ENCODE measurements at places on chromosomes 13 and 19.

GRCh38 chr19:32396046-32396652 is 9.4 kb upstream of the DPY19L3 start:
- DNase-seq = peak; percentile 49

DNA sequence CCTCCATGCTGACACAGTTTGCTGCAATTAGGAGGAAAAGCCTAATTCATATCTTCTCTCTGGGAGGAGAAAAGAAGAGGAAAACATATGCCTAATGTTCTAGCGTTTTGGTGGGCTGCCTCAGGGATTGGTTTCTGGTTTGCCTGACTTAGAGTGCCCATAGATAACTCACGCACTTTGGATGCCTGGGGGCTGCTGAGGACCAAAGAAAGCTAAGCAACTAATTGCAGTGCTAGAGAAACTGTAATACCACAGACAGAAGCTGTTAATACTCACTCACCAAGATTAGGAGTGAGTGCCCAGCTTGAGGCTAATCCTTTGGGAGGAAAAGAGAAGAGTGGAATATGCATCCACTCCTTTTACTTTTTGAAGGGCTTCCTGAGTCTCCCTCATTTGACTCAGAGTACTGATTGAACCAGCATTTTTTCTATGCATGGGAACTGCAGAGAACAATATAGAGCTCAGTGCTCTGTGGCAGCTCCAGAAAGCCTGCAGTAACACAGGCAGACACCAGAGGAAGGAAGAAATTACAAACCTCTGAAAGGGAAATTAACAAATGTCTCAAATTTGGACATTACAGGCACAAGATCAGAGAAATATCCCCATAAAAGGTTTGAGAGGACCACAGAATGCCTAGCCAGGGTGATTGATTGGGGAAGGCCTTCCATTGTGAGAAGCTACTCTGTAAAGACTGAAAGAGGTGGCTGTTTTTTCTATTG is 666.4 kb downstream of the OLFM4 start:
- no peak for DNase-seq

DNA sequence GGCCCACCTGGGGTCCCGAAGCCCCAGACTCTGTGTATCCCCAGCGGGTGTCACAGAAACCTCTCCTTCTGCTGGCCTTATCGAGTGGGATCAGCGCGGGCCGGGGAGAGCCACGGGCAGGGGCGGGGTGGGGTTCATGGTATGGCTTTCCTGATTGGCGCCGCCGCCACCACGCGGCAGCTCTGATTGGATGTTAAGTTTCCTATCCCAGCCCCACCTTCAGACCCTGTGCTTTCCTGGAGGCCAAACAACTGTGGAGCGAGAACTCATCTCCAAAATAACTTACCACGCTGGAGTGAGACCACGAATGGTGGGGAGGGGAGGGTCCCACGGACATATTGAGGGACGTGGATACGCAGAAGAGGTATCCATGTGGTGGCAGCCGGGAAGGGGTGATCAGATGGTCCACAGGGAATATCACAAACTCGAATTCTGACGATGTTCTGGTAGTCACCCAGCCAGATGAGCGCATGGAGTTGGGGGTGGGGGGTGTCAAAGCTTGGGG is 1.0 kb upstream of the ICAM5 start:
- DNase-seq = peak; percentile 69

- no peak for DNase-seq
Observed at GRCh38 chr13:86909318-86909717, 761.9 kb upstream of the SLITRK5 start.

GRCh38 chr13:20193907-20194631 is 1.3 kb upstream of the GJB2 start:
- DNase-seq = no peak

DNA sequence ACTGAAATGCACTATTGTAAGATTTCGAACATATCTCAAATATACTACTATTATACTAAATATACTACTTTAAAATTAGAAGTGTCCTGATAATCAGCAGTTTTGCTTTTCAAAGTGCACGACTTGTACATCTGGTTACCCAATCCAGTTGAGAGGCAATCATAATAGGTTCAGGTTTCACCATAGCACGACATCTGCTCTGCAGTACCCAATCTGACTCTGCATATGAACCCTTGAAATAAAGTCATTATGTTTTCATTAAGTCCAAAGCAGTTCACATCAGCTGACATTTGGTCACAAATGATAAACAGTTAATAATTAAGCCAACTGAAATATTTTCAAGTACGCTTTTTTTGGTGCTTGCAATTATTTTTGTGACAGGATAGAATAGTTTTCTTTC is 90.6 kb downstream of the PCDH9 start:
- DNase-seq = peak; percentile 48

- DNase-seq = peak; percentile 92
Observed at GRCh38 chr13:51643882-51644281, 59.6 kb downstream of the WDFY2 start.

- no peak for DNase-seq
Observed at GRCh38 chr13:65746406-65746921, 1483.7 kb downstream of the PCDH9 start.

DNA sequence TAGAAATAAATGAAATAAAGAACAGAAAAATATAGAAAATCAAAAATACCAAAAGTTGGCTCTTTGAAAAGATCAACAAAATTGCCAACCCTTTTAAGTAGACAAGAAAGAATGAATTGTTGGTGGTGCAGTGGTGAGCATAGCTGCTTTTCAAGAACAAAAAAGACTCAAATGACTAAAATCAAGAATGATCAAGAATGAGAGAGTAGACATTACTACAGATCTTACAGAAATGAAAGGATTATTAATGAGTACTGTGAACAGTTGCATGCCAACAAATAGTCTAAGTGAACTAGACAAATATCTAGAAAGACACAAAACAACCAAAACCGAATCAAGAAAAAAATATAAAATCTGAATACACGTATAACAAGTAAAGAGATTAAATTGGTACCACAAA is 53.9 kb downstream of the FNDC3A start:
- no peak for DNase-seq

DNA sequence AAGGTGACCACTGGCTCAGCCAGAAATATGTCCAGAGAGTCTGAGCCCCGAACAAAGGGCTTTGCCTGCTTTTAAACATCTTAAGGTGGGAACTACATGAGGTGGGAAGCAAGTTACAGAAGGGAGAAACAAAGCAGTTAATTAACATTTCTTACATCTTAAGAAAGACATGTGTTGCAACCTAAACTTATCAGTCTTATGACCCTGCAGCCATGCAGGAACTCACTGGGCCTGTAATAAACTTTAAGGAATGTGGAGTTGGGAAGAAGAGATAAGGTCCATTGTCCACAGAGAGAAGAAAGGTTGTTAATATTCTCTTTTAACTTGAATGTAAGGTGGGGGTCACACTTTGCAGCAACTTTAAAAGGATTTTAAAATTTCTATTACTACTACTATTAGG is 46.8 kb upstream of the CYP2A7 start:
- DNase-seq = no peak

- DNase-seq = peak; percentile 84
Observed at GRCh38 chr19:40687525-40688016, 2.9 kb downstream of the NUMBL start.

DNA sequence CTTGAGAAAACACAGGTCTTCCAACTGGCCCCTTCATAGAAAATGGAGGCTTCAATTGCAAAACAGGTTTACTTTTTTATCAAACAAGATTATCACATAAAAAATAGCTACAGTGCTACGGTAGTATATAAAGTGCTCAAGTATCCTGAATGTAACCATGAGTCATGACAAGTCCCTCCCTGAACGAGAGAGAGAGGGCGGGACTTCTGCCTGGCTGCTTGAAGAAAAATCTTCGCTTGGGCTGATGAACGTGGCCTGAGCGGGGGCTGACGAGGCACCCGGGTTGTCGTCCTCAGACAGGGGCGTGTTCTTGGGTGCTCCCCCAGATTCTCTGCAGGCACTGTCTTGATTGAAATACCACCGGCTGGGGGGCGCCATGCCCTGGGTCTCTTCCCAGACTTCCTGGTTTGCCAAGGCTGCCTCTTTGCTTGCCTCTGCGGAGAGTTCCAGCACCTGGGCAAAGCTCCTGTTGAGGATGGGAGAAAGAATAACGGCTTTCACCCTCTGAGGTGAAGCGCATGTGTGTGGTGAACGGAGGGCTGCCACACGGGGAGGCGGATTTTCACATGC is 23.2 kb upstream of the CPAMD8 start:
- DNase-seq = peak; percentile 40

GRCh38 chr13:42740753-42741152 is 40.6 kb upstream of the FAM216B start:
- DNase-seq = no peak

DNA sequence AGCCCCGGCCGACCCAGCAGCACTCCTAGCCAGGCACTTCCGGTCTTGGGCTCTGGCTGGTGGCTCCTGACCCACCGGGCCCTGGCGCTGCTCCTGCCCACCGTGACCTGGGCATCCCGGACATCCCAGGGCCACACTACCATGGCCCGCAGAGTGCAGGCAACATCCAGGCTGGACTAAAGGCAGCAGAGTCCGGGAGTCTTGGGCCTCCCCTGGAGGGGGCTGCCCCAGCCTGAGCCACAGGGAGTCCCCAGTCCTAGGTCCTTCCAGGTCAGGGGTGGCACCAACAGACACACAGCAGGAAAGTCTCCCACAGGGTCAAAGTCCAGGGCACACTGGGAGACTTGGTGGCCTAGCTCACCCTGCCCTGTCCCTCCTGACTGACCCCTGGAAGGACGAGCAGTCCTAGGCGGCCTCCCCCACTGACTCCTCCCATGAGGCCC is 10.8 kb downstream of the LSM4 start:
- no peak for DNase-seq

DNA sequence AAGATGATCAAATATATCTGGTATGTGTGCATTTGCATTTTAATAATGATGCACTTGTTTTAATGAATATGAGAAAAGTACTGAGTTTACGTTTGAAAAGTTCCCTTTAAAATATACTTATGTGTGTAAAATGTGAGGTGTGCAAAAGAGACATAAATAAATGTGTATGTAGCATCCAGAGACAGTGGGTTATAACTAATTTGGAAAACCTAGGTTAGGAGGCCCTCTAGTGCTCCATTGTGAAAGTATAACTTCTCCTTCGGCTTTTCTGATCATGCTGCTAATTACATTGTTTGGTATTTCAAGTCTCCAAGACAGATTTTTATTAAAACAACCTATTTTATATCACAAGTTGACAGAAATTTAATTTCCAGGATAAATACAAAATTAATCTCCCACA is 30.1 kb downstream of the SCEL start:
- peak; percentile 58 for DNase-seq

- no peak for DNase-seq
Observed at GRCh38 chr19:5108123-5108596, 139.2 kb downstream of the KDM4B start.

DNA sequence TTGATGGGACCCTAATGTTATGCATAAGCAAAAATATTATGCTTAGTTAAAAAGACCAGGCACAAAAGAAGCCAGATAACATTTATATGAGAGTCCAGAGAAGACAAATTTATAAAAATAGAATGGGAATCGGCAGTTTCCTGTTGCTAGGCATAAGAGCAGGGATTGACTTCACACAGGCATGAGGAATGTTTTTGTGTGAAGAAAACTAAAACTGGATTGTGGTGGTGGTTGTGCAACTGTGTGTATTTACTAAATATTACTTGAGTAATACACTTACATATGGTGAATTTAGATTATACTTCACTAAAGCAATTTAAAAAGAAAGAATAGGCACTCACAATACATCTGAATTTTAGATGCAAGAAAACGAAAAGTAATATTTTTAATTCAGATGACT is 108.3 kb downstream of the SLITRK1 start:
- peak; percentile 5 for DNase-seq

DNA sequence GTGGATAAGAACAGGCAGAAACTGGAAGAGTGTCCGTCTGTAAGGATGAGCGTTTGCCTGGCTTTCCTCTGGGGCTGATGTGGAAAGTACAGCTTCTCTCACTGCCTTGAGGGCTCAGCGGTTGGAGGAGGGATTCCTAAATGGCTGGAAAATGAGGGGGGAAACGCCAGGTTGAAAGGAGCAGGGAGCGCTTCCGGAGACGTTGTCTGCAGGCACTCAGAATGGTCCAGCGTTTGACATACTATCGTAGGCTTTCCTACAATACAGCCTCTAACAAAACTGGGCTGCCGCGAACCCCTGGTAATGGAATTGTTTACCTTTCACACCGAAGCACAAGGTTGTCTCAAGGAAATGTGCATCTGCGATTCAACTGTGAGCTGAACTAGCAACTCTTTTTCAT is 39.9 kb downstream of the MRPL57 start:
- peak; percentile 8 for DNase-seq

GRCh38 chr19:10133596-10133995 is 13.9 kb upstream of the EIF3G start:
- no peak for DNase-seq

DNA sequence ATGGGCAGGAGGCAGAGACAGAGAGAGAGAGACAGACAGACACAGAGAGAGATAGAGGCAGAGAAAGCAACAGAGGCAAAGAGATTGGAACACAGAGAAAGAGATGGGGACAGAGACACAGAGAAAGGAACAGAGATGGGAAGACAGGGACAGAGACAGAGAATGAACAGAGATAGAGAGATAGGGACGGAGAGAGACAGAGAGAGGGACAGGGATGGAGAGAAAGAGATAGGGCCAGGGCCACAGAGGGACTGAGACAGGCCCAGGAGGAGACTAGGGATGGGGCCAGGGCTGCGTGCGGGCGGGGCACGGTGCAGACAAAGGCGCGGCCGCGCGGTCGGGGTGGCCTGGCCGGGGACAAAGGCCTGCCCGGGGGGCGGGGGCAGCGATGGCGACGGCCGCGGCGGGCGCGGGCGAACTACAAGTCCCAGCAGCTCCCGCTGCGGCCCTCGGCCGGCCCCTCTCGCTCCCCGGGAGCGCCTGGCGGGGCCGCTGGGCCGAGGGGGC is at the start of gene ZNF358:
Gene ZNF358 (plus strand): TSS at position 459 of the 507 bp plus-strand sequence. CDS start 3,140 bp downstream, outside the sequence.
- DNase-seq = peak; percentile 70

GRCh38 chr13:104796581-104796980 is 1730.4 kb upstream of the SLC10A2 start:
- no peak for DNase-seq

GRCh38 chr19:47417746-47418691 is 1.3 kb downstream of the MEIS3 start:
- DNase-seq = peak; percentile 45

DNA sequence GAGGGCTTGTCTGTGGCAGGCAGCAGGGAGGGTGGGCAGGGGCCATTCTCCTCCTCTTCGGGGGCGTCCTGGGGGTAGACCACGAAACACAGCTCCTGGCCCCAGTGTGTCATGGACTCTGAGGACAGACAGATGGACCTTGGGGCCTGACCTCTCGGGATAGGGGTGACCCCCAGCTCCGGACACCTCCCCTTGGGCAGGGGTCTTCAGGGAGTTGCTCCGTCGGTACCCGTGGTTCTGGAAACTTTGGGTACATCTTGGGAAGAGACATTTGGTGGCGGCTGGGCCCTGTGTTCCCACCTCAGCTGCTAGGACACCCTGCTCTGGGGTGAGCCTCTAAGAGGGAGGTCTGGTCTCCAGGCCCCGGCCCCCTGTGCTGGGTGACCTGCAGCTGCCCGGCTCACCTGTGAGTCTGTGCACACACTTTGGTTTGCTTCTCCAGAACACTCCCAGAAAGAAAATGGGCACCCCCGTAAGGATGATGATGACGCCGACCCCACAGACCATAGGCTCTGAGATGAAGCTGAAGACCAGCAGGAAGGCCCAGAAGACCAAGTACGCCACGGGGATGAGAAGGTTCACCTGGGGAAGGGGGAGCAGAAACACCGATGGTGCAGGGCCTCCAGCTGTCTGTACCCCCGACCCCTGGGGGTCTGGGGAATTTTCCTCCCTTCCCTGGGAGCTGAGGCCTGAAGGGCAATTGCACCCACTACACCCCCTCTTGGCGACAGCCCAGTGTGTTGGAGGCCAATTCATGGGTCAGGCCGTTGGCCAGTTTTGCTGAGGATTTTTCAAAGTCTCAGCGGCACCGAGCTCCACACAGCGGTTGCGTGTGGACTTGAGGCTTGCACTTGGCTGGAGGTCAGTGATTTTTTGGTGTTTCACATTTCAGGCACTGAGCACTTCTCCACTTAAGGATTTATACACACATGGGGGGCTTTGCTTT is 15.0 kb downstream of the LRP3 start:
- DNase-seq = no peak

Measured in foreskin fibroblast (primary cell).